Mammary microvascular endothelial cell (primary cell): ENCODE measurements at places on chromosomes 12 and 14. TPM values are rescaled to one million over a fixed set of nuclear protein-coding genes. Genes with fewer than 3 reads are reported as not detected.

Gene CD163L1
- 1.7 and 4.7 TPM in 2 replicates for total RNA-seq

Gene SOCS2
- 150 and 158 TPM in 2 replicates for total RNA-seq

Gene SMCO3
- 0.20 TPM in 1 of 2 replicates, not detected in the other for total RNA-seq

Gene ZBTB39
- total RNA-seq = 3.6 and 3.9 TPM in 2 replicates

Gene KRT82
- total RNA-seq = not detected in 2 replicates

Gene NELL2
- total RNA-seq = not detected in 2 replicates

Gene EXD2
- total RNA-seq = 19.9 and 22.4 TPM in 2 replicates

Gene FIGNL2
- total RNA-seq = 0.15 and 0.33 TPM in 2 replicates

Gene PMCH
- not detected in 2 replicates for total RNA-seq

Gene RASSF8
- 37.6 and 55.3 TPM in 2 replicates for total RNA-seq

Gene ERBB3
- not detected in 2 replicates for total RNA-seq

Gene NANOG
- total RNA-seq = not detected in 2 replicates

Gene PRB2
- not detected in 2 replicates for total RNA-seq

Gene CLEC4E
- not detected in 2 replicates for total RNA-seq

Gene CCDC198
- total RNA-seq = not detected in 2 replicates

Gene ACSS3
- not detected in 2 replicates for total RNA-seq

Gene LACRT
- total RNA-seq = not detected in 2 replicates

Gene LMNTD1
- 0.07 TPM in 1 of 2 replicates, not detected in the other for total RNA-seq

Gene PPP1R36
- total RNA-seq = 0.39 TPM in 1 of 2 replicates, not detected in the other

Gene HOXC6
- total RNA-seq = not detected in 2 replicates

Gene TMEM229B
- total RNA-seq = 6.9 and 8.1 TPM in 2 replicates

Gene NPFF
- not detected in 2 replicates for total RNA-seq

Gene MEG3
- 4.1 and 5.6 TPM in 2 replicates for total RNA-seq

Gene TCTN2
- 7.3 and 10.0 TPM in 2 replicates for total RNA-seq

Gene ASIC1
- total RNA-seq = 0.25 and 1.9 TPM in 2 replicates

Gene PHLDA1
- total RNA-seq = 29.4 and 30.2 TPM in 2 replicates

Gene FAIM2
- not detected in 2 replicates for total RNA-seq

Gene KLHDC1
- total RNA-seq = 0.84 and 1.00 TPM in 2 replicates

Gene CCDC38
- total RNA-seq = 0.07 and 0.15 TPM in 2 replicates

Gene IL31
- total RNA-seq = not detected in 2 replicates
